Cortex of kidney (tissue), 1 donor: ENCODE measurements at places on chromosomes 1 and 21.

DNA sequence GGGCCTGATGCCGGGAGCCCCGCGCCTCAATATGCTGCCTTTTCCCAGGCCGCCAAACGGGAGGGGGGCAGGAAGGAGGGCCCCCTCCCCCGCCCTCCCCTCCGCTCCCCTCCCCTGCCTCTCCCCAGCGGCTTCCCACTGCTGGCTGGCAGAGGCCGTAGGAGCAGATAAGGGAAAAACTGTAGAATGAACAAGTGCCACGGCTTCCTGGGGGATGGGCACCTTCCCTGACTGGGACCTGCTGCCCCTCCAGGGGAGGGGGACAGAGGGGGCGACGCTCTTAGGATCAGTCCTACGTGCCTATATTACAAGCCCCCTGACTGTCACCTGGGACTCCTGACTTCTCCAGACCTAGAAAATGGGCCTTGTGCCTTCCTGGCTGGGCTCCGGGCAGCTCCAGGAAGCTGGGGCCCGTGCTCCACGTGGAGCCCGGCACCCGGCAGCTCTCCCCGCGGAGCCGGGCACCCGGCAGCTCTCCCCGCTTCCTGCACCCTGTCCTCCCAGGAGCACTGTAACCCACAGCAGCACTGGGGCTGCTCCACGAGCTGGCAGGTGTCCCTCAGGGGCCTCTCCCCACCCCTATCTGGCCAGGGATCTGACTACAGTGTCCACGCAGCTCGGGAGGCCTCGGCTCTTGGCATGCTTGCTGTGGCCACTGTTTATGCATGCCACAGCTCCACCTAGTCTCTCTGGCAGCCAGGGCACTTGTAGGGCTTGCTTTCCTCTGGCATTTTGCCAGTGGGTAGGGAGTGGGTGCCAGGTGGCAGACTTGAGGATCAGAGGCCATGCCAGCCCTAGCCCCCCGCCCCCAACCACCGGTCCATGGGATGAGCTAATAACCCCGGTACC, 674 bp upstream of the HES5 start:
- no peak for DNase-seq

- DNase-seq: no peak
Measured at GRCh38 chr1:39833621-39834385, 45.1 kb upstream of the BMP8B start.

DNA sequence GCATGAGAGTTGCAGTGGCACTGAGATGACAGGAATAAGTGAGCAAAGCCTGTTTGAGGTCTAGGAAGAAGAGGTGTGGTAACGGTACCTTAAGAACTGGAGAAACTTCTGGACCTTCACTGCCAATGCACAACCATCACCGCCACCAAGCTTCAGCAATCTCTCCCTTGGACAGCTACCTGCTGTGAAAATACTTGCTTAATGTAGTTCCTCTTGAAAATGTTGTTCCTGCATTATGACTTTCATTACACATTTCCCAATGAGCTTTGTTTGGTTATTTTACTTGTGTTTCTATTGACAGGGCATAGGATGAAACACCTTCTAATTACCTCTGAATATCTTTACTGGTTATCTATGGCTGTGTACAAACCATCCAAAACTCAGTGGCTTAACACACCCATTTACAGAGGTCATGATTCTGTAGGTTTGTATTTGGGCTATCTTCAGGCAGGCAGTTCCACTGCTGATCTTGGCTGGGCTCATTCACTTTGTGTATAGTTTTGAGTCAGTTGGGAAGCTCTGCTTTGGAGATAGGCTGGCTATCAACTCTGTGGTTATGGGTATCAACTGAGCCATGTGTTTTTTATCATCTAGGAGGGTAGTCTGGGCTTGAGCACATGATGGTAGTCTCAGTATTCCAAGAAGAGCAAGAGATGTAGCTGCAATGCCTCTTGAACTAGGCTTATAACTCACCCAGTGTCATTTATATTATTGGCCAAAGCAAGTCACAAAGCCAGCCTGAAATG, 149.4 kb downstream of the ELAVL4 start:
- DNase-seq: no peak

- no peak for DNase-seq
Measured at GRCh38 chr1:182299728-182300616, 91.6 kb downstream of the GLUL start.

DNA sequence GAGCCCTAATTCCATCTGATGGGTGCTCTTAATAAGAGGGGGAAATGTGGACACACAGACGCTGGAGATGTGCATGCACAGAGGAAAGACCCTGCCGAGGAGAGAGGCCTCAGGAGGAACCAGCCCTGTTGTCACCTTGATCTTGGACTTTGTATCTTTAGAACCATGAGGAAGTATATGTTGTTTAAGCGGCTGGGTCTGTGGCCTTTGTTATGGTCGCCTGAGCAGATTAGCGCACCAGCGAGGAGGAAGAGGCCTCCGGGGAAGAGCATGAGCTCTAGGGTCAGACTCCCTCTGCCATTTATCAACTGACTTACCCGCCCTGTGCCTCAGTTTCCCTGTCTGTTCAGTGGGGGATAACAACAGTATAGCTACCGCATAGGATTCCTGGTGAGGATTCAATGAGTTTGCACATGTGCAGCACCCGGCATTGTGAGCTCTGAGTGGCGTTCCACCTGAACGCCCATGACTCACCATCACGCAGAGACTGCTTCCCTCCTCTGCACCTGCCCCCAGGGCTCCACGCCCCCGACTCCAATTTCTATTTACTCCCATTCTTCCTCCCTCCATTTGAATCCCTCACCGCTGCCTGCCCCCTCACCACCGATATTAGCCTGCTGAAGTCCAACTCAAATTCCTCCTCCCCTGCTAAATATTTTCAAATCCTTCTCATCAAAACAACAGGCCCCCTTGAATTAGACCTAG, 67.2 kb downstream of the ATP5PO start:
- DNase-seq: no peak

GRCh38 chr1:7954683-7955082, 6.8 kb upstream of the PARK7 start:
- DNase-seq: no peak

GRCh38 chr1:246146804-246147523, 360.1 kb downstream of the SMYD3 start:
- DNase-seq: no peak

GRCh38 chr1:206926286-206926685, 4.5 kb upstream of the FCMR start:
- no peak for DNase-seq

- DNase-seq: no peak
Measured at GRCh38 chr1:113654883-113655282, 104.4 kb downstream of the PHTF1 start.

DNA sequence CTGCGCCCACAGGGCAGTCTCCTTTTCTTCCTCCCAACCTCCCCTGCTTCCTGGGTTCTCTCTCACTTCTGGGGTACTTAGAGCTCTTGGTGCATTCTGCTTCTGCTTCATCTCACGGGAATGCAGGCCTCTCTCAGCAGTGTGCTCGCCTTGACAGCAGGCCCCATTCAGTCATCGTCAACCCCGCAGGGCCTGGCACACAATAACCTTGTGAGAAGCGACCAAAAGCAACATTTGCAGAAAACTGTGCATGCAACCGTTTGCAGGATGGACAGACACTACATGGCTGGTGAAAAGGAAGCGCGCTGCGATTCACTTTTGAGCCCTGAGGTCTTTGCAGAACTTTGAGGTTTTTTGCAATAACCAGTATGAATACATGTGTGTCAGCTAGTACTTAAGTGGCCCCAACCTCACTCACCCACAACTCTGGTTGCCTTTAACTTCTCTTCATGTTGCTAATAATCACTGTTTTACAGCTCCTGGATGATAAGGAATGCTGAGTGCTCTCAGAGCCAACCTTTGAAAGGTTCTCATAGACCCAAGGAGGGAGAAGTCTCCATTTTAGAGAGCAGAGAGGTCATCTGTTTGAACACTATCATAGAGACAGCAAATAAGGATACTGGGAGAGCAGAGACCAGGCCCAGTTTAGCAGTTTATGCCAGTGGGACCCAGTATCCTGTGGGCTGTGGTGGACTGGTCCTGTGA, 2.5 kb upstream of the CD160 start:
- DNase-seq: no peak

GRCh38 chr1:27630859-27631491, 4.0 kb downstream of the FGR start:
- no peak for DNase-seq

- no peak for DNase-seq
Measured at GRCh38 chr1:220149742-220150141, 55.8 kb downstream of the IARS2 start.

GRCh38 chr1:159700312-159700711, 14.1 kb downstream of the CRP start:
- no peak for DNase-seq

GRCh38 chr1:58803858-58804257, 20.0 kb upstream of the JUN start:
- DNase-seq: no peak

DNA sequence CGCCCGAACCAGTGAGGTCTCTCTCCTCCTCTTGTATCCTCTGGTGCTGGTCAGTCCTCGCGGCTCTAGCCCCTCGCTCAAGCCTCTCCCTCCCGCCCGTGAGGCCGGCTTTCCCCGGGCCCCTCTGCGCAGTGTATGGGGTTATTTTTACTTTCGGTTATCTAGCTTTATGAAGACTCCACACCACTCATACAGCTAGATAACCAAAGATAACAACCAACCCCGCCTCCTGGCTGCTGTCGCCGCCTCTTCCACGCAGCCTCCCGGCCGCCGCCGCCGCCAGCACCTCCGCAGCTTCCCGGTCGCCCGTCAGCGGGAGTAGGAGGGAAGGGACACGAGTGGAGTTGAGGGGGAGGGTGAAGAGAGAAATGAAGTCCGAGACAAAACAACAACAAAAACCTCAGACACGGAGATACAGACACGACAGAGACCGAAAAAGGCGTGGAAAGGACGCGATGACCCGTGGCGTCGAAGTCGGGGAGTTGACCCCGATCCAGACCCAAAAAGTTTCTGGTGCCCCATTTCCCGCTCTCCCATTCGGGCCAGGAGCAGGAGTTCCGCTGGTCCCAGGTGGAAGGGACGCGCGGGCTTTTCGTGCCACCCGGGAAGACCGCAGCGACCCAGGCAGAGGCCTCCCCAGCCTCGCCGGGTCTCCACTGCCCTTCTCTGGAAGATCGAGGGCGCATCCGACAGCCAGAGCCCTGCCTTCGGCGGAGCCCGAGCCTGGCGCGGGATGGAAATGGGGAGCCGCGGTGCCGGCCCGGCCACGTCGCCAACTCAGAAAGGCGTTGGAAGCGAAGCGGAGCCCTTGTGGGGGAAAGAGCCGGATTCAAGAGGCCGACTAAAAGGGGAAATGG, 51.4 kb downstream of the RHBG start:
- no peak for DNase-seq

- DNase-seq: no peak
Measured at GRCh38 chr1:204797401-204797800, 73.3 kb upstream of the NFASC start.

DNA sequence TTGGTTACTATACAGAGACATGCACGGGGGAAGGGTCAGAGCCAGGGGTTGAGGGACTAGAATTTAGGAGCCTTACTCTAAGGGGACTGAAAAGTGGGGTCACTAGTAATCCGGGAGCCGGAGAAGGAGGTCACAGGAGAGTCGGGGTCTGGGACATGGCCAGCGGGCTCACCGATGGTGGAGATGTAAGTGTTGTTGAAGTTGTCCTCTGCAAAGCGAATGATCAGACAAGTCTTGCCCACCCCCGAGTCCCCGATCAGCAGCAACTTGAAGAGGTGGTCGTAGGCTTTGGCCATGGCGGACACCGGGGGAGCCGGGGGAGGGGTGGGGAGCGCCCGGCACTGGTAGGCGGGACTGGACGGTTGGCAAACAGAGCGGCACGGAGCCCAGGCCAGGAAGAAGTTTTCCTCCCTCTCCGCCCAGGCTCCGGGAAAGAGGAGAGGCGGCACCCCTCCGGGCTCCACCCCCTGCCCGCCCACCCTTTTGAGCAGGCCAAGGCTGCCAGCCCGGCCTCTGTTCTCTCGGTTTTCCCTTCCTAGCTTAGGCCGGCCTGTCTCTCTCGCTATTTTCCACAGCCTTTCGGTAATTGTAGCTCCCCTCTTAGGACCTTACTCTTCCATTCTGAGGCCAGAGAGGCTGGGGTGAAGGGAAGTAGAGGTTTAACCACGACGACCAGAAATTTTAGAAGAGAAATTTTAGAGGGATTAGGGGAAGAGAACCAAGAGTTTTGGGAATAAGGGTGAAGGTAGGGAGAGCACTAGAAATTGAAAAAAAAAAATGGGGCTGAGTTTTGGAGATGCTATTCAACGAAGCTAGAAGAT, at the start of gene RAB13:
TSS of gene RAB13 (minus strand) at position 399 of the 821 bp plus-strand sequence. CDS start at position 296, 103 bp downstream.
- DNase-seq: no peak

DNA sequence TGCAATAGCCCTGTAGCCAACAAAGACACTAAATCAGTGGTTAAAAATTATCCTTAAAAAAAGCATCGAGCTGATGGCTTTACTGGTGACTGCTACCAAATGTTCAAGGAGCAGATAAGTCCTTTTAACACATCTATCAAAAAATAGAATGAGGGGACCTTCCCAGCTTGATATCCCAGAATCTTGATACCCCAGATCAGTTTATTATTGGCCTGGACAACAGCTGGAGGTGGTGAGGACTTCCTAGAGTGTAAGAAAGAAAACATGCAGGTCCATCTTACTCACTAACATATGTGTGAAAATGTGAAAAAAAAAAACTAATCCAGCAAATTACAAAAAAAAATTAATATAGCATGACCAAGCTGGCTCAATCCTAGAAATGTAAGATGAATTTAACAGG, 21.3 kb downstream of the CHIT1 start:
- DNase-seq: no peak

DNA sequence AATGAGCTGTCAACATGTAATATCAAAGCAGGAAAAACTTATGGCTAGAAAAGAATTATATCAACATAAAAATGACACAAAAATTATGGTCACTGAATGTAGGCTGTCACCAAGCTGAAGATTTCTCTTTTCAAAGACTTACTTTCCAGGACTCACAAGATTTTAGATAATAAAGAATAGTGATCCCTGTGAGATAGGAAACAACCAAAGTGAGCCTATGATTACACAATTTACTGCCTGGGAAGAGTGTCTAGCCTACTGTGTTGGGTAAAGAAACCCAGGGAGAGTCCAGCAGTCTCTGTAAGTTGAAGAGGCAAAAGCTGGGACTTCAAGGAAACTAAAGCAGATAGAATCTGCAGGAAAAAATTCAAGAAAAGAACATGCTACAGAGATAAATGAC, 20.2 kb upstream of the RGS1 start:
- no peak for DNase-seq

DNA sequence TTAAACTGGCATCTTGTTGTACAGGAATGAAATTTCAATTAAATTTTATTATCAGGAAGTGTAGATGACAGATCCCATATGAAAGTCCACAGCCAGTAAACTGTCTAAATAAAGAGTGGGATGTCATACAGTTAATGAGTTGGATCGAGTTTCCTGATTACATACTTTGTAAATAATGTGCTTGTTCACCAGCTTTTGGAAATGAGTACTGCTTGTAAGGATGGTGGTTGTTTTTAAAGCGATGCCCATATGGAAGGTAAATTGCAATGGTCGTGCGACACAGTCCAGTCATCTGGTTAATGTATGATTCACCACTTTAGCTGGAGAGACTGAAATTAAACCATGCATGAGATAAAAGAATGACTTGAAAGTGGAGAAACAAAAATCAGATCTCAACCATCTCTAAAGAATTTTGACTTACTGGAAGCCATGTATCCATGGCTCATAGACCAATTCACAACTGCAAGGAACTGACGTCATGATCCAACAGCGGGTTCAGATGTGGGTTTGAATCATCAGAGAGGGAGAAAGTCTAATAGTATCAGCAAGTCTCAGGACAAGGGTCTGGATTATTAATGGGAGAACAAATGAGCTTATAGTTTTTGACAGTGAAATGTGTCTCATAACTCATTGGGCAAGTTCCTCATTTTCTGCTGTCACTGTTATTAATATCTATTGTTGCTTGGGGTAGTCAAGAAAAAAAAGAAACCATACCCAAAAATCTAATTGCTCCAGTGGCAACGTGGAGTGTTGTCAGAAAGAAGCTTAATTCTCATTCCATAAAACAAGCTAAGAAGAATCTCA, 49.0 kb downstream of the MAP10 start:
- no peak for DNase-seq
